ENCODE measurements at places on chromosomes 2 and 18.

GRCh38 chr2:65317841-65318240 is 90.2 kb downstream of the ACTR2 start:
- DNase-seq, result no peak

- no peak for DNase-seq
These were observed 301.3 kb downstream of the RIT2 start for GRCh38 chr18:42814184-42814583.

GRCh38 chr2:25041307-25041927 is 459 bp upstream of the EFR3B start:
- DNase-seq, result peak; percentile 83

DNA sequence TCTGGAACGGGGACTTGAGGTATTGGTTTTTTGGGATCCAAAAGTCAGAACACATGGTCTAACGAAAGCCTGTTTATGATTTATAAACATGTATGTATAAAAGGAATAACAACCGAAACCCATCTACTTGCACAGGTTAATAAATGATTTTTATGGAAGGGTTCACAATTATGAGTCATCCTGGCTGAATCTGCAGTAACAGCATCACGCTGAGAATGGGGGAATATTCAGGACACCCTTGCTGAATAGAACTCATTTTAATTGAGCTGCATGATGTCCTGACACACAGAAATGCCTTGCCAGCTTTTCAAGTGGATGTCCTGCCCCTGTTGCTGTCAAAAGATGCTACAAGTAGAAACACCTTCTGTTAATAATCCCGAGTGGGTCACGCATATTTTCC is 54.7 kb upstream of the TGFA start:
- no peak for DNase-seq

- DNase-seq, result no peak
These were observed 26.1 kb upstream of the RAB27B start for GRCh38 chr18:54802178-54802577.

- no peak for DNase-seq
These were observed 38.0 kb upstream of the EPAS1 start for GRCh38 chr2:46258937-46259776.

GRCh38 chr2:238868067-238868524 is 20.2 kb downstream of the TWIST2 start:
- peak; percentile 43 for DNase-seq

DNA sequence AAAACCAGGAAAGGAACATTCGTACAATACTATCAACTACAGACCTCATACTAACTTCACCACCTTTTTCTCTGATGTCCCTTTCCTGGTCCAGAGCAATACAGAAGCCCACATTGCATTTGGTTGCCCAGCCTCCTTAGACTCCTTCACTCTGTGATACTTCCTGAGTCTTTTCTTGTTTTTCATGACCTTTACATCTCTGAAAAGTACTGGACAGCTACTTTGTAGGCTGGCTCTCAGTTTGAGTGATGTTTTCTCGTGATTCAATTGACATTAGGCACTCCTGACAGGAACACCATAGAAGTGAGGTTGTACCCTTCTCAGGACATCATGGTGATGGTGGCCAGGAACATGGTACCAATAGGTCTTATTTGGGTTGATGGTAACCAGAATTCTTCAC is 185.9 kb upstream of the SLC39A10 start:
- DNase-seq, result no peak

- no peak for DNase-seq
These were observed 87.8 kb upstream of the TFCP2L1 start for GRCh38 chr2:121372721-121373353.

GRCh38 chr18:69830189-69830588 is 117.5 kb downstream of the CD226 start:
- DNase-seq, result no peak

GRCh38 chr18:52343138-52343537 is 3.1 kb downstream of the DCC start:
- no peak for DNase-seq

DNA sequence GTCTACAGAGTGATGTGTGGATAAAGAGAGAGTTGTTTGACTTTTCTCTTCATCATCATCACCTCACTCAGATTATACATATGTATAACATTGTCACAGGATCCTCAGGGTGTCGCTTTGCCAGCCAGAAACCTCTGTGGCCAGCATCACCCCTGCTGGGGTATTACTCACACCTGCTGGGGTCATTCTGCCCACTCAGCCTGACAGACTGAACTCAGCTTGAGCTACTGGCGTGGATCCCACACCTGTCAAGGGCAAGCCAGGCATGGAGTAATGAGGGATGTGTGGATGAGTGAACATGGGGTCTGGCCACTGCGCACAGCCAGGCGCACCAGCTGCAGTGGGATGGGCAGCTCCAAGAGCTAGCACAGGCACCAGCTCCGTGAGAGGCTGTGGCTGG is 870.6 kb downstream of the CBLN2 start:
- no peak for DNase-seq

GRCh38 chr18:56235481-56236013 is 402.8 kb downstream of the TXNL1 start:
- no peak for DNase-seq

DNA sequence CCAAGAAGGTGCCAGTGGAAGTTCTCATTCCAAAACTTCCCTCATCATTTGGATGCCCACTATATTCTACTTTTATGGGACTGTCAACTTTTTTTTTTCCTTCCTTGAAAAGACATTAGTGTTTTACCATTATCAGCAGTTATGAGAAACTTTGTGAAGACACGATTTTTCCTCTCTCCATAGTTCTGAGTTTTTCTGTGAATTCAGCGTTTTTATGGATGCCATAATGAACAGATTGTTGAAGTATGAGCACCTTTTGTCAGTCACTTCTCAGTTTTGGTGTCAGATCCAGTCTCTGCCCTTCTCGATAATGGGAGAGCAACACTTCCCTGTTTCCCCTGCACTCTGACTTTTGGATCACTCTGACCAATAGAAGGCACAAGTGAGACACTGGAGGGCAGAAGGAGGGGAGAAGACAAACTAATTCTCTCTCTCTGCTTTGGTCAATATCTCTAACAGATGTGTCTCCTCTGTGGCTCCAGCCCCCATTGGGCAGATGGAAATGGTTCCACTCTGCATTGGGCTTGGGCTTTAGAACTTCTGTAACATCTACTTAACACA is 53.5 kb upstream of the FN1 start:
- no peak for DNase-seq

GRCh38 chr18:69267895-69268294 is 132.8 kb upstream of the DOK6 start:
- DNase-seq, result no peak

DNA sequence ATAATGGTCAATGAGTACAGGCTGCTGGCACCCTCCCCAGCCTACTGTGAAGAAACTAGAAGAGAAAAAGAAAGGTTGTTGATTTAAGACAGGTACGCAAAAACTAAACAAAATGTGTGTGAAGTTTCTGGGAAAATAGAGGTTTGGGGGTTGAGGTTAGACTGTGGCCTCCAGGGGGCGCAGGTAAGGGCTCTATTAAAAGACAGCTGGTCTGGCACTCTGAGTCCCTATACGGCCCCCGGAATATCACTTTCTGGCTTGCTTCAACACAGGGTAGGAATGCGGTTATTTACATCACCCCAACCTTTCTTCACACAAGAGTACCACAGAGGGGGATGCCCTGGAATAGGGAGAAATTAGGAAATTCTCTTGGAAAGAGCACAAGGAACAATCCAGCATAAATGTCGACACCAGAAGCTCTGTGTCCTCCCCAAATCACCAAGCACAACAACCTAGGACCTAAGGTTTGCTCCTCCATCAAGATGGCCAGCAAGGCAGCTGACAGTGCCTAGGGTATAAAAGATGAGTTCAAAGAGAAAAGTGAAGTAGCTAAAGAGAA is 480.8 kb upstream of the KLHL29 start:
- peak; percentile 67 for DNase-seq

GRCh38 chr2:221614274-221614673 is 42.2 kb upstream of the EPHA4 start:
- DNase-seq, result no peak

GRCh38 chr2:24853996-24854395 is 60.8 kb downstream of the CENPO start:
- no peak for DNase-seq

DNA sequence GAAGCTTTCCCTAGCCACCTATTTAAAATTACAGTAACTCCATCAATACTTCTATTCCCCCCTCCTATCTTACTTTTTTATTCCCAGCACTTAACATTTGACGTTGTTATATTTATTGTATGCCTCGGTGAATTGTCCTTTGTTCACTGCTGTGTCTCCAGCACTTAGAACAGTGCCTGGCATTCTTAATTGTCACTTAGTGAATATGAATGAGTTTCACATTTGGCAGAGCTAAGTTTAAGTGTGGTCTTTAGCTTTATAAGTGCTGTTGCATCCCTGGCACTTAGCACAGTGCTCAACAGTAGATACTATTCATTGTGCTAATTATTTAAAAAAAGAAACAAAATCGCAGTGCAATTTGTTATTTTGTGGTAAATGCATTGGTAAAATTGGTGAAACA is 1.7 kb downstream of the RMP24 start:
- no peak for DNase-seq

DNA sequence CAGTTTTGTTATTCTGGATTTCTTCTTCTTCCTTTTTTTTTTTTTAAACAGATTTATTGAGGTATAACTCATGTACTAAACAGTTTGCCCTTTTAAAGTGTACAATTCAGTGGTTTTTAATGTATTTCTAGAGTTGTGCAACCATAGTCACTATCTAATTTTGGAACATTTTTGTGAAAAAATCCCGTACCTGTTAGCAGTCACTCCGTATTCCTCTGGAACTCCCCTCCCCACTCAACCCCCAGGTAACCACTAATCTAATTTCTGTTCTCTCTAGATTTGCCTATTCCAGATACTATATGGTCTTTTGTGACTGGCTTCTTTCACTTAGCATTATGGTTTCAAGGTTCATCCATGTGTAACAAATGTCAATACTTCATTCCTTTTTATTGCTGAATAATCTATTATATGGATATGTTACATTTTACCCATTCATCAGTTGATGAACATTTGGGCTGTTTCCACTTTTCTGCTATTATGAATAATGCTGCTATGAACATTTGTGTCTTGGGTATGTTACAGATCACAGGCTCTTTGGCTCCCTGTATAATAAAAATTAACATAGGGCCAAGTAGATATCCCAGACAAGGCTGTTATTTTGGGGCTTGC is 21.9 kb downstream of the EHBP1 start:
- no peak for DNase-seq

GRCh38 chr2:238434846-238435751 is 8.4 kb downstream of the ASB1 start:
- DNase-seq, result no peak

GRCh38 chr2:225122583-225123486 is 80.6 kb upstream of the DOCK10 start:
- DNase-seq, result no peak

GRCh38 chr18:77065221-77065981 is 67.2 kb downstream of the MBP start:
- DNase-seq, result no peak

DNA sequence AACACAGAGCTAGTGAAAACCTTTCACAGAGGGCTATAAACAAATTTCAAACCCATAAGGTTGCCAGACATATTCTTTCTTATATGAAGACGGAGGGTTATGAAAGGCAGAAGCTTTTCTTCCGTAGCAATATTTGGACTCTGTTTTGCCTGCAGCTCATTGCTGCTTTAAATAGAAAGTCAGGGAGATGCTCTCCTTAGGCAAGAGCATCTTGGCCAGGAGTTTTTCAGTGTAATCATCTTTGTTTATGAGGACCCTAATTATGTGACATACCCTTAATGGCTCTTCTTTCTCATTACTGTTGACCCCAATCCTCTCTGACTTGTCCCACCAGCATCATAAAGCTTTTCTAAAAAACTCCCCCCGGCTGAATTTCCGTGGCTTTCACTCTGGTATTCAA is 433.4 kb upstream of the NRXN1 start:
- no peak for DNase-seq

- DNase-seq, result no peak
These were observed 909.4 kb upstream of the GYPC start for GRCh38 chr2:125746321-125747164.

DNA sequence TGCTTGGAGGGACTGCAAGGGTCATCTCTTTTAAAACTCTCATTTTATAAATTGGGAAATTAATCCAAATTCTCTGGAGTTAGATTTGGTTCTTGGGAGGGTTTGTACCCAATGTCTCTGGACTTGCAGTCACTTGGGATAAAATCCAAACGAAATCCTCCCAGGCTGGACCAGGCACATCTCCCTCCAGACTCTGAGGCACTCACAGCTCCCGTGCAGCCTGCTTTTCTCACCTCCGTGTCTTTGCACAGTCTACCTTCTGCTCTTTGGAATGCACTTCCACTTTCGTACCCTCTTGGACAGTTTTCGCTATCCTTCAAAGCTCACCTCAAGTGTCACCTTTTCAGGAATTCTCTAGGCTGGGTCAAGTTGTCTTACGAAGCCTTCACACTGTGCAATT is 166.3 kb downstream of the MYCN start:
- no peak for DNase-seq

DNA sequence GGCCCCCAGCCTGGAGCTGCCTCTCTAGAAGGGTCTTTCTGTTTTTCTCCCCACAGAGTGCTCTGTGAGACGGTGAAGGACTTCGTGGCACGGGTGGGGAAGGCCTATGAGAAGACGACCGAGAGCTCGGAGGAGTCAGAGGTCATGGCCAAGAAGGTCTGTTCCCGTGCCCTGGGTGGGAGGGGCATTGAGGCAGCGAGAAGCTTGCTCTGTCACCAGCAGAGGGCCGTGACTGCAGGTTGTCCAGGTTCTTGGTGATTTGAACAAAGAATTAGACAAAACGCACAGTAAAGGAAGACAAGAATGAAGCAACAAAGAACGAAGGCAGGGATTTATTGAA is 93.9 kb downstream of the DGKD start:
- DNase-seq, result no peak

DNA sequence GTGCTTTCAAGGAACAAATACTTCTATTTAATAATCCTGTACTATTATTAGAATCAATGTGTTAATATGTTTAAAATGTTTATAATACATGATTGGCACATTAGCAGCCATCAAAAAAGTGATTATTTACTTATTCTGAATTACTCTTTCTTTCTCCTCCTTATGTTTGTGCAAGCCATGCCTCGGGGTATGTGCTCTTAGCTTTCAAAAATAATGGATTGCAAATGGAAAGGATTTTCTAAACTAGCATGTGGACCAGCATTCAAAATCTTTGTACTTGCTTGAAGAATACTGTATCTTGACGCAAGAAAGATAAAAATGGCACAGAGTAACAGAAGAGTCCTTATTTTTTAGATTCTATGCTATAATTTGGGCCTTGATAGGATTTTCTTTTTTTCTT is 156.5 kb downstream of the CDH7 start:
- no peak for DNase-seq

GRCh38 chr2:7625392-7626138 is 708.4 kb downstream of the RNF144A start:
- DNase-seq, result no peak

GRCh38 chr2:225891013-225891412 is 491.5 kb downstream of the NYAP2 start:
- no peak for DNase-seq

- DNase-seq, result no peak
These were observed 29.2 kb upstream of the UXS1 start for GRCh38 chr2:106223347-106223746.
